ENCODE measurements at places on chromosomes 12 and 14.

DNA sequence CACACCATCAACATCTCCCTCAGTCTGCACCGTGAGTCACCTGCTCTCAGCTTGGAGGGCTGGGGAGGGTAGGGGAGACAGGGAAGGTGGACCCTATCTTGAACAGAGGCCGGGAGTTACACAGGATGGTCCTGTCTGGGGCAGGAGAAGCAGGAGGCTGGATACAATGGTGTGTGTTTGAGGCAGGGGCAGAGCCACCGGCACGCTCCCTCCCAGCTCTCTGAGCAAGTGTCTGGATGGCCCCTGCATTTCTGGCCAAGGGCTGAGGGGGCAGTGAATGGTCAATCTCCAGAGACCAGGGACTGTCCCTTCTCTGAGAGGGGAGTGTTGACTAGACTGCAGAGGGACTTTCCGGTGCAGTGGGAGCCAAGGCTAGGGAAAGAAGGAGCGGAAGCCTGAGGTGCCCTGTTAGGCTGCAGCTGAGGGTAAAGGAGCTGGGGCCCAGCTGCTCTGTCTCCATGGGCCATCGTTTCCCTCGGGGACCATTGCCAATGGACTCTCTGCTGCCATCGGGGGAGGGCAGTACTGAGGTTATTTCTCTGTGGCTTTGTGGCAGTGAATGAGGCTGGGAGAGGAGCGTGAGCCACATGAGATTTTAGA, 1.9 kb downstream of the LRP1-AS start:
- no peak for DNase-seq

- DNase-seq: no peak
These were observed 10.0 kb downstream of the SBNO1 start for GRCh38 chr12:123354600-123354999.

- DNase-seq: no peak
These were observed 228.0 kb downstream of the NELL2 start for GRCh38 chr12:44647917-44648690.

- no peak for DNase-seq
These were observed 381.7 kb upstream of the DDHD1 start for GRCh38 chr14:53534841-53535240.

DNA sequence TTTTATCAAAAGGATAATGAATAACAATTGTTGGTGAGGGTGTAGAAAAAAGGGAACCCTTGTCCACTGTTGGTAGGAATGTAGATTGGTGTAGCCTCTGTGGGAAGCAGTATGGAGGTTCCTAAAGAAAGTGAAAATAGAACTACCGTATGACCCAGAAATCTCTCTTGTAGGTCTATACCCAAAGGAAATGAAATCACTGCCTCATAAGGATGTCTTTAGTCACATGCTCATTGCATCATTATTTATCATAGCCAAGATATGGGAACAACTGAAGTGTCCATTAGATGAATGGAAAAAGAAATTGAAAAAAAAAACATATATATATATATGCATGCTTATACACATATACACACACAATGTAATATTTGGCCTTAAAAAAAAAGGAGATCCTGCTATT, 158.8 kb upstream of the NPAS3 start:
- DNase-seq: no peak

GRCh38 chr12:120818416-120818815, 85.7 kb downstream of the SPPL3 start:
- no peak for DNase-seq

GRCh38 chr12:120229487-120230325, 28.8 kb upstream of the RPLP0 start:
- DNase-seq: no peak

DNA sequence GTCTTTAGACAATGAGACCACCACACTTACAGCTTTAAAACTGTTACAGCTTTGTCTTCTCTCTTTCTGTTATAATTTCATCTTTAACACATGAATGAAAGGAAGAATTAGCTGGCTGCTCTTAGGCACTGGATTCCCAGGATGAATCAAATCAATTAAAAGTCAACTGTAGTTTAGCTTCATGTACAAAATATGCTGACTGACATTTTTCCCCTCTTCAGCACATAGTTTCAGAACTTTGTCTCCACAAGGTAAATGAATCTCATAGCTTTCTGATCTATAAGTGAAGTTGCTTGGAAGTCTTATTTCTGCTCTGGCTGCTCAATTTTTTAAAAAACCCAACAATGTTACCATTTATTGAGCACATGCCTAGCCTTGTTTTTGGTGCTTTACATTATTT, 293.8 kb downstream of the GRIN2B start:
- DNase-seq: no peak

- DNase-seq: no peak
These were observed 94.4 kb downstream of the CRACR2A start for GRCh38 chr12:3658327-3659163.

DNA sequence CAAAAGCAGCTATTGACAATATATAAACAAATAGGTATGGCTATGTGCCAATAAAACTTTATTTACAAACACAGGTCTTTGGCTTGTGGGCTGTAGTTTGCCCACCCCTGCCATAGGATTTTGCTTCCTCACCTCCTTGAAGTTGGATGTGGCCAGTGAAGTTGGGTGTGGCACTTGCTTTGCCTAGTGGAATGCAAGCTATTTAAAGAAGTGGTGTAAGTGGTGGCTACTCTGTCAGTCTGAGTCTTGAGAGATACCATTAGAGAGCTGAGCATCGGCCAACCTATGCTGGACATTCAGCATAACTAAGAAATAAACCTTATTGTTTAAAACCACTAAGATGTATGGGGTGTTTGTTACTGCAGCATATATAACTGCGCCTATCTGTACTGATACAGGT, 321.3 kb downstream of the RGS6 start:
- DNase-seq: no peak

DNA sequence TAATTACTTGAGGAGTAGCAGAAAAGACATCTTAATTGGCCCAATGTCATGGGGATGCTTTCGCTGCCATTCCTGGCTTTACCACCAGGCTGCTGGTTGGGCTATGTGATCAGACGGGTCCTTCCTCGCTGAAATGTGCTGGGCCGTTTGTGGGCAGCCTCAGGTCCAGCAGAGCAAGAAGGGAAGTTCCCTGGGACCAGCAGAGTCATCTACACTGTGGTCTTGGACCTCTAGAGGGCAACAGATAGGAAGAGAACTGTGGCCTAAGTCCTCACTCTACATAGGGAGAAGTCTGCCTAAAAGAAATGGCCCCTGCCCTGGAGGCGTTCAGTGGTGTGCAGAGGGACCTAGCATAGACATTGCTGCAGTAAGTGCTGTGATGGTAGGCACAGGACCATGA, 10.9 kb downstream of the EVL start:
- DNase-seq: no peak

- no peak for DNase-seq
These were observed 526.7 kb upstream of the TBX3 start for GRCh38 chr12:115210533-115211252.

DNA sequence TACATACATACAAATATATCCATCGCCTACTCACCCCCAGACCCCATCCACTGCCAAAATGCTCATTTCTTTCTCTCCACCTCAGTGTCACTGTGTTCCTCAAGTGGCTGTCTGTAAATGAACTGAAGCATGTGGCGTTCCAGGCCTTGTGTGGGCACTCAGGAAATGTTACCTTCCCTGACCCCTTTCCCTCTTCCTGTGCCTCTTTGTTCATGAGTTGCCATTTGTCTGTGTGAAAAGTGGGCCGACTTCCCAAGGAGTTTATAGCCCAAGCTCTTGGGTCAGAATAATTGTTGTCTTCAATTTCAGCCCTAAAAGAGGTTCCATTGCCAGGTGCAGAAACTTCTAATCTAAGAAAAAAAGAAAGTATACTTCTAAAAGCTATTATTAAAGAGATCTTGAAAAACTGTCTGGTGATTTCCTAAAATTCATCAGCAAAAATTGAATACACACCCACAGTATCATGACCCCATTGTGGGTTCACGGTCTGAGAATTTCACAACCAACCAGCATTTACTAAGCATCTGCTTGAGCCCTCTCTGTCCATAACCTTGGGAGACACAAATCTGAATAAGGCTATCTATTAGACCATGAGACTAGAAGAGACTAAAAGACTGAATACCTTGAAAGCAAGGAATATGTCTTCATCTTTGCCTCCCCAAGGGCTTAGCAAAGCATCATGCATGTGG, 201.4 kb upstream of the EEA1 start:
- no peak for DNase-seq

GRCh38 chr12:41932470-41932991, 212.1 kb downstream of the GXYLT1 start:
- DNase-seq: peak; percentile 71

GRCh38 chr12:120101182-120101581, 15.4 kb downstream of the RAB35 start:
- no peak for DNase-seq

- no peak for DNase-seq
These were observed 49.2 kb downstream of the FBXW8 start for GRCh38 chr12:116959845-116960514.

DNA sequence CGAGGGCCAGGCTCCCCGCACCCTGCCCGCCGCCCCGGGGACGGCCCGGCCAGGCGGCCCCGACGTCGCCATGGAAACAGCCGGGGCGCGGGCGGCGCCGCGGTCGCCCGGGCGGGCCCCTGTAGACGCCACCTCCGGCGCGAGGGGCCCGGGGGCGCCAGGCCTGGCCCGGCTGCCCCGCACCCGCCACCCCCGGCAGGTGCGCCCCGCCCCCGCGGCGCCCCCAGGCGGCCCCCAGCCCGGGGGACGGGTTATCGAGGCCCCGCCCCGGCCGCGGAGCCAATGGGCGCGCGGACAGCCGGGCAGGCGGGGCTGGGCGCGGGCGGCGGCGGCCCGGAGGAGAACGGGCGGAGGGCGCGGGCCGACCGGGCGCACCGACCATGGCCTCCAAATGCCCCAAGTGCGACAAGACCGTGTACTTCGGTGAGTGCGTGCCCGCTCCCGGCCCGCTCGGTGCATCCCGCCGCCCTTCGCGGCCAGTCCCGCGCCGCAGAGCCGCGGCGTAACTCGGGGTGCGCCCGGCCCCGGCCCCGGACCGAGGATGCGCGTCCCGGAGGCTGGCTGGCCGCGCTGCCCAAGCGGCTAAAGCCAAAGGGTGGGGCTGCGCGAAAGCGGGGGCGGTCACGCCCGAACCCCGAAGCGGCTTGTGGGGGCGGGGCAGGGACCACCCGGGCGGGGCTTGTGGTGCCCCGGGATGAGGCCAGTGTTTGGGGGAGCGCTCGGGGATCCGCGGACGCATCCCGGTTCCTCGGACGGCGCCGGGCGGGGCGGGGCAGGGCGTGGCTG, at the start of gene CRIP2:
CRIP2 (plus strand) TSS at position 339 of the 786 bp plus-strand sequence; CDS start at position 381, 42 bp downstream.
- no peak for DNase-seq

DNA sequence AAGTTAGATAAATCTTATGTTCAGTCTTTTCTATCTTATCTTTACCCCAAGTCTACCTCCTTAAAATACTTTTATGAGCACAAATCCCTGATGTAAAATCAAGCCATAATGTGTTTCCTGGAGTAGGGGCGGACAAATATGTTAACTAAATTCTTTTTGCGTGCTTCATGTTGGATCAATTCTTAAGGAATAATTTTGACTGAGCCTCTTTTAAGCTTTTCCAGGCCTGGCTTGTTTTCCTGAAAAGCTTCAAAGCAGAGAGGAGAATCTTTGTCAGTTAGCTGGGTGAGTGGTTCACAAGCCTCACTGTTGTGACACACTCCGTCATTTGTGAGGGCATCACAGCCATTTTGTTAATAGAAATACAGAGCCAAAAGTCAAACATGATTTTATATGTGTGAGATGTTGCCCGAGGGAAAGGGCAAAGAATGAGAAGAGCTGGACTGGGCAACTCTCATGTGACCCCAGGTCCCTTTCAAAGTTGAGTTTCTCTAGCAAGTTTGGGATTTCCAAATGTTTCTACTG, 468.9 kb downstream of the RGS6 start:
- DNase-seq: no peak

DNA sequence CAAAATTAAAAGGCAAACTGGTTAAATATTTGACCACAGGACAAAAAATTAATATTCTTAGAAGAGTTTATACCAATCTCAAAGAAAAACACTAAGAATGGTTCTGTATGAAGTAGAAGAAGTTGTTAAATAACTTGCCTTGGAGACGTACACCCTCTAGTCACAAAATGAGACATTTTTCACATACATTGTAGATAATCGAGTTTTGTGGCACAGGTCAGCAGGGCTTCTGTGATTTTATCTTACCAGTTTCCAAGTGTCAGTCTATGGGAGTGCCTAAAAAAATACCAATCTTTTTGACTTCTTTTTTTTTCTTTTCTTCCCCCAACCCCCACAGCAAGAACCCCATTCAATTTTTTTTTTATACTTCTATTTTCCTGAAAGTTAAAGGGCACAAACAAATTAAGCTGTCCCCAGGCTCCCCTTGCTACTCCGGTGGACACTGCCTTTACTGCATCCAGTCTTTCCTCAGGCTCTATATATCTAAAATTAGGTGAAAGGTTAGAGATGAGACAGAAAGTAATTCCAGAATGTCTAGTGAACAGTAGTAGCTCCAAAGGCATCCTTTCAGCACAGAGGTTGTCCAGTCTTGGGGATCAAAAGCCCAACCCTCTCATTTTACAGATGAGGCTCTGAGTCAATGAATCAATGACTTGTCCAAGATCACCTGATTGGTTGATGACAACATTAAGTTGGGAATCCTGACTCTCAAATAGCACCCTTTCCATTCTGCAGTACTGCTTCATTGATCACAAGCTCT, 6.2 kb downstream of the LIMA1 start:
- DNase-seq: no peak

DNA sequence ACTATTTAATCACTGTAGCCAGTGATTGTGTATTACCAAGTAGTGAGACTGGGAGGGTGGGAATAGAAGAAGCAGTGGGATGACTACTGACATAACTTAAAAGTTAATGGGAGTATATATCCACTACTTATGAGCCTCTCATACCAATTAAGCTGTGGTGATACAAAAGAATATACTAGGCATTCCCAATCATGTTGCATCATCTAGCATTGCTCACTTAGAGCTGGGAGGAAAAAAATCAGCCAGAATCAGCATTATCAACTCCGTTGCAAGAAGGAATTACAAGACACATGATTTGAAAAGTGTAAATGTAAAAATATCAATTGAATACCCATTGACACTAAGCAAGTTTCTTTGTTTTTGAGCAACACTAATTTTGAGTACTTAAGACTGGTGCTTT, 745 bp upstream of the PPP1R36 start:
- no peak for DNase-seq

- no peak for DNase-seq
These were observed 47.9 kb upstream of the NTF3 start for GRCh38 chr12:5384015-5384414.

GRCh38 chr14:96078625-96079016, 39.5 kb downstream of the C14orf132 start:
- DNase-seq: no peak

DNA sequence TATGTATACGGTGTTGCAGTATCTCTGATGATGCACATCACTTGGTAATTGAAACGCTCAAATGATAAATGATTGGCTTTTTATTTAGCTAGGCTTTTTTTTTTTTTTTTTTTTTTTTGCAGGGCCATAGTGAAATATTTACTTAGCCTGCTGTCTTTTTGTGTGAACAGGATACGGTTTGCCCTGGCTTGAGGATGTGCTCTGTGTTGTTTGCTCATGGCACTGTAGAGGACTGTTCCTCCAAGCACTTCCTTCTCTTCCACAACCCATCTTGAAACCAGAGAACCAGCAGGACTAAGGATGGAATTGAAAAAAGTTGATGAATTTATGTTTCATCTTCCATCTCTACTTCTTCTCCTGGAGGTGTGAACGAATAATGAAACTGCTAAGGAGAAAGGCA, 15.5 kb upstream of the SSPN start:
- DNase-seq: no peak

- DNase-seq: no peak
These were observed 393.6 kb downstream of the DPF3 start for GRCh38 chr14:72500234-72500838.
